Fibroblast of skin of left biceps (primary cell): ENCODE measurements at places on chromosomes 1 and 21.

- DNase-seq = no peak
Measured at GRCh38 chr1:243903895-243904294, 53.9 kb upstream of the AKT3 start.

GRCh38 chr1:9996624-9997582 is at the start of gene RBP7:
RBP7 (plus strand) TSS chr1:9997228; CDS start chr1:9997259, 31 bp downstream.
- DNase-seq = no peak

GRCh38 chr1:183776731-183777130 is 28.2 kb upstream of the RGL1 start:
- peak; percentile 24 for DNase-seq

DNA sequence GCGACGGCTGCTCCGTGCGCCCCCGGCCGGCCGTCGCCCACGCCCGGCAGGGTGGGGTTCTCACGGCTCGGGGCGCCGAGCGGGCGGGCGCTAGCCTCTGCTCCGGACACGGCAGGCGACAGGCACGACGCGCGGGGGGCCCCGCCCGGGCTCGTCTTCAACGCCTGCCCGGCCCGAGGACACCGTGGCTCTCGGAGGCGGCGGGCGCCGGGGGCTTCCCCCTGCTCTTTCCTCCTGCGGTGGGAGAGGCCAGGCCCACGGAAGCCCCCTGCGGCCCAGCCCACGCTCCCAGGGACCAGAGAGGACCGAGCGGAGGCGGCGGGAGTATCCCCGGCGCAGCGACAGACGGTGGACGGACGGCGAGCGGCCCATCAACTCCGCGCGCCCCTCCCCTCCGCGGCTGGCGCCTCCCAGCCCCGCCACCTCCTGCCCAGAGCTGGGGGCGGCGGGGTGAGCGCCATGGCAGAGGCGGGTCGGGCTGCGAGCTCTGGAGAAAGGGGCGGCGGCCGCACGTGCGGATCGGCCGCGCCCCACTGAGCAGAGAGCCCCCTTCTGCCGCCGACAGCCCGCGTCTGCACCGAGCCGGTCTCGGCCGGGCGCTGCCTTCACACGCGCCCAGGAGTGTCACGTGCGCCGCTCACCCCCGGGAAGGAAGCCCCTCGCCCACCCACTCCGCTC is at the start of the genes SHE and TDRD10:
SHE (minus strand) TSS at position 347 of the 678 bp plus-strand sequence. CDS start 386 bp downstream, outside the sequence.
TDRD10 (plus strand) TSS at position 154 of the 678 bp plus-strand sequence. CDS start 4,685 bp downstream, outside the sequence.
- no peak for DNase-seq

- DNase-seq = no peak
Measured at GRCh38 chr1:237228421-237228820, 186.4 kb downstream of the RYR2 start.

- no peak for DNase-seq
Measured at GRCh38 chr1:67672260-67672803, 12.7 kb upstream of the GADD45A start.

DNA sequence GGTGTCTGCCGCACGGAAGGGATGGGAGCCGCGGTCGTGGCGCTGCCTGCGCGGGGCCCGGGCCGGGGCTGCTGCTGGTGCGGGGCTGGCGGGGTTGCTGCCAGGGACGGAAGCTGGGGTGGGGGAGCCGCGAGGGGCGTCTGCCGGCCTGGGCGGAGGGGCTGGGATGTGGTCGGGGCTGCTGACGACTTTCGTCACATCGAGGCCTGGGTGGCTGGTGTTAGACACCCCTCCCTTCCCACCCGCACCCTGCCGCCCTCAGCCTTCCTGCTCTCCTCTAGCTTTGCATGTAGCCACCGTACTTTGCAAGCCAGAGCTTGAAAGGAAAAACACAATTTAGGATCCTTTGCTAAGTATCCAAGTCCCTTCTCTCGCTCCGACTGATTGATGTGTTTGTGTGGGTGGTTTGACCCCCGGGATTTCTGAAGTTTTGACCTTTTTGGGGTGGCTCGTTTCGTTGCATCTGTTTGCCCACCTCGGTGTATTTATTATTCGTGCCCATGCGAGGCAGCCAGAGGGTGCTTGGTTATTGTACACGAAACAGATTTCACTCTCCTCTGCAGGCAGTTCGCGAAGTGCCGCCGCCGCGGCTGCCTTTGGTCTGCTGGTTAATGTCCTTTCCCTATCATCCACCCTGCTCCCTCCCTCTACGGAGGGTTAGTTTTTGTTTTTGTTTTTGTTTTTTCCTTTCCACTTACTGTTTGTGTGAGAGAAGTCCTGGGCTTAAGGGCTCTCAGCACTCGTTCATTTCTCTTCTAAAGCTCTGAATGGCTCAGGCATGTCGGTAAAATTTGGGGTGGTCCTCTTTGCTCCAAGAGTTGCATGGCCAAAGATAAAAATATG is 868 bp downstream of the C1orf21 start:
- no peak for DNase-seq

GRCh38 chr1:84853741-84854721 is 39.0 kb downstream of the LPAR3 start:
- DNase-seq = no peak

DNA sequence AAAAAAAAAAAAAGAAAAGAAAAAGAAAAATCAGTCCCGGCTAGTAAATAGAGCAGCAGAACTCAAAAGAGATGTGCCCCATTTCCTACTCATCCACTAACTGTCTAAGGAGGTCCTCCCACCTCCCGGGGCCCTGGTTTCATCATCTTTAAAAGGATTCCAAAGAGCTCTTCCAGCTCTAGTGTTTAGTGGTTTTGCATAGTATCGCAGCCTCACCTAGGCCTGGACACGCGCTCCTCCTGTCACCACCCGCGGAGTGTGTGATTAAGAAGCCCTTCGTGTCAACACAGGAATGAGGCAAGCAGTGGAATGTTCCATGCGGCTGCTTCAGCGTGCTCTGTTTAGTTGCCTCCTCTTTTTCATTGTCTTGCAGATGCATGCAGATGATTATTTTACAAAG is 49.0 kb downstream of the LBR start:
- DNase-seq = peak; percentile 83

- DNase-seq = no peak
Measured at GRCh38 chr1:24981631-24982005, 51.5 kb upstream of the RUNX3 start.

GRCh38 chr1:223466151-223466550 is 72.9 kb downstream of the CCDC185 start:
- DNase-seq = no peak

GRCh38 chr1:192401825-192402224 is 85.0 kb downstream of the RGS21 start:
- DNase-seq = peak; percentile 49

DNA sequence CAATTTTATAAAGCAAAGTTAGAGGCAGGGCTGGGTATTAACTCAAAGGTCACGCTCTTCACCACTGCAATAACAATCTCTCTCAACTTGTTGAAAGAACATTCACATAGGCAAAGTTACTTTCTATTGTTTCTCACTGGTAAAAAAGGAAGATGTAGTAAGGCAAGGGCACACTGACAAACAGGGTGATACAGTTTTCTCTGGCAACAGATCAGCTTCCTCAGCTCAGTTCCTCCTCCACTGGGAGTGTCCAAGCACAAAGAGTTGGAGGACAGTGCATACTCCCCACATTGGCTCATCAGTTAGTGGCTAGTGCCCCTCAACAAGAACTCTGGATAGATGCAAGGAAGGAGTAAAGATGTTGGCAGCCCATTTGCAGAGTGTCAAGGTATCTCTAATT is 3.7 kb downstream of the PLPPR4 start:
- DNase-seq = no peak

- DNase-seq = no peak
Measured at GRCh38 chr1:225532240-225532944, 104.6 kb upstream of the LBR start.

DNA sequence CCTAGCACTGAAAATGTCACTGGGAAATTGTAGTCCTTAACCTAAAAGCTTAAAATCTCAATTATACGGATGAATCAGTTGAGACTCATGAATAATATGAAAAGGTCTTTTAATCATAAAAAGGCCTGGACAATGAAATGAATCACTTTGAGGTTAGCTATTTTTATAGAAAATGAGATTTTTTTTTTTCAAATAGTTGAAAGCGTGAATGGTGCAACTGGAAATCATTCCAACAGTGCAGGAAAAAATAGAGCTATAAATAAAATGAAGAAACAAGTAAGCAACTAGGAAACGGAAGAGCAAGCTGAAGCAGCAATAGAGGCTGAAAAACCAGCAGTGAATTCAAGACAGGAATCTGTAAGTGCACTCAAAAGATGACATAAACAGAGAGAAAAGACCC is 142.9 kb downstream of the BACH1 start:
- DNase-seq = no peak

- DNase-seq = no peak
Measured at GRCh38 chr1:152728986-152729385, 21.0 kb downstream of the LCE4A start.

- no peak for DNase-seq
Measured at GRCh38 chr21:26513212-26513611, 59.9 kb downstream of the CYYR1 start.

GRCh38 chr1:23553231-23554126 is 5.8 kb downstream of the ID3 start:
- DNase-seq = no peak

DNA sequence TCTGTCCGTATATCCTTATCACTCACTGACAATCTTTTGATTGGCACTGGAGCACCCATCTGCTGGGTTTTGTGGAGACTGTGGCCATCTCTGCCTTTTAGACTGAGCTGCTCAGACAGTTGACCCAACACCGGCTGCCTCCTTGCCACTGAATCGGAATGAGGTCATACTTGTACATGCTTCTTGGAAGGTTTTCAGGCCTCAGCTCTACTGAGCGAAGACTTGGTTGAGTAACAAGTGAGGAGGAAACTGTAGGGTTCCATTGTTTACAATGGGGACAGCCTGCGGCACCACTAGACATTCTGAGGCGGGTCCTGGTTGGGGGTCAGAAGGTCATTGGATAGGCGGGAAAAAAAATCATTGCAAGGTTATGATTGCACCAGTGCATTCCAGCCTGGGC is 320.3 kb downstream of the KIF26B start:
- DNase-seq = no peak

DNA sequence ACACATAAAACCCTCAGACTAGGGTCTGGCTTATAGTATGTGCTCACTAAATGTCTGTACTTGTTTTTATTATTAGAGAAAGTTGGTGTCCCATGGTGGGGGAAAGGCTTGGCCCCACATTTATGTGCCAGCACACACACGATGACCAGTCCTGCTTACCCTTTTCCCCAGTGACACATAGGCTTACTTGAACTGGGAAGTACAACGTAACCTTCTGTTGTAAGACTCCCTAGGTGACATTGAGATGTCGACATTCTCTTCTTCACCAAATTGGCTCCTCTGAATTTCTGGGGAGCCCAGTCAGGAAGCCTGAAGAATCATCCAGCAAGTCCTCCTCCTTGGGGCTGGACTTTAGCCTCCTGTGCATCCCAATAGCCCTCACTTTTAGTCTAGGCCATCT is 1.7 kb upstream of the MECR start:
- no peak for DNase-seq

DNA sequence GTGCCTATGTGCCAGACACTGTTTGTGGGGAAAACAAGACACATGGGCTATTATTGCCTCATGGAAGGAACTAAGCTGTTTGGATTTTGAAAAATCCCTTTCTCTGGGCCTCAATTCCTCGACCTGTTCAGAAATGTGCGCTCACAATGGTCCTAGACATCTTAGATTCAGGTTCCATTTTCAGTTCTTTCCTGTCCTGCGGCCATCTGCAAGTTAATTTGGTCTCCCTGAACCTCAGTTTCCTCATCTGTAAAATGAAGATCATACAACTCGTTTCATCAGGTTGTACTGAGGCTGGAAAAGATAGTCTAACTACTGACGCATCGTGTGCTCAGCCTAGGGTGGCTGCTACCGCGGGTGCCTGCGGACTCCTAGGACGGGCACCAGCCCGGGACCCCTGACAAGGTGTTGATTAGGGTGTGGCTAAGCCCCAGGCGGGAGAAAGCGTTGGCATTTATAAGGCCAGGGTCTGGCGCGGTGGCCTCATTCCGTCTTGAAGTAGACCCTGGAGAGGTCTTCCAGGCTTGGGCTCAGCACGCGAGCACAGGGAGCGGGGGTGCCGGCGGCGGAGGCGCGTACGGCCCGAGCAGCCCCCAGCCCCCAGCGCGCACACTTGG is 493 bp upstream of the ELOA start:
- DNase-seq = no peak

- no peak for DNase-seq
Measured at GRCh38 chr21:8990326-8991087, 1530.9 kb upstream of the TPTE start.

DNA sequence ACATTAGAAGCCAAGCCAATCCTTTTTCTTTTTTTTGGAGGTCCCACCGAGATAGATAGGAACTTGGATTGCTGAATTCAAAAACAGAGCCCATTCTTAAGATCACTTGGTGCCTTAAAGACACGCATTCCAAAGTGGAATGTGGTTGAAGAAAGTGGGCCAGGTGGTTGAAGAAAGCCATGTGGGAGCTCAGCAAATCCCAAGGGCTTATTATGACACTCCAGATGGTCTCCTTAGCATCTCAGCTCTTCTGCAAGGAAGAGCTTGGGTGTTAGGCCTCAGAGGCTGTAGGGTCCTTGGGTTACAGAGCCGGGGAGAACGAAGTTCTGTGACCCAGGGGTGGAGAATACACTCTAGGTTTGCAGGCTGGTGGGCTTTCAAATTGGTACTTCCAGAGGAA is 13.5 kb downstream of the TOR3A start:
- no peak for DNase-seq

GRCh38 chr1:35717911-35718476 is 690 bp downstream of the C1orf216 start:
- DNase-seq = peak; percentile 18

DNA sequence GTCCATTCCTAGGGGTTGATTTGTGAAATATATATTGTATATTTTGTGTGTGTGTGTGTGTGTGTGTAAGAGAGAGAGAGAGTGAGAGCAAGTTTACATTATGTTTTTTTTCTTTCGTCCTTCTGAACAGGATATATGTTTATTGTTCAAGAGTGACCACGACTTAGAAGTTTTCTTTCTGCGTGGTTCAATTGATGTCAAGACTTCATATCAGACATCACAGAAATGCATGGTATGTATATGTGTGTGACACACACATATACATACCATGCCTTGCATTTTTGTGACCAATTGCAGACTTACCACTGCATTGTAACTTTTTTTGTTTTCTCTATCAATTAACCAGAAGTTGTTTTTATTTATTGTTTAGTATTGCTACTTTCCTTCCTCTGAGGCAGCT is 2.5 kb downstream of the RASAL2 start:
- DNase-seq = peak; percentile 38
